ENCODE measurements at places on chromosomes 1 and 21.

GRCh38 chr1:83845437-83846071, 153.4 kb downstream of the TTLL7 start:
- DNase-seq, result no peak

DNA sequence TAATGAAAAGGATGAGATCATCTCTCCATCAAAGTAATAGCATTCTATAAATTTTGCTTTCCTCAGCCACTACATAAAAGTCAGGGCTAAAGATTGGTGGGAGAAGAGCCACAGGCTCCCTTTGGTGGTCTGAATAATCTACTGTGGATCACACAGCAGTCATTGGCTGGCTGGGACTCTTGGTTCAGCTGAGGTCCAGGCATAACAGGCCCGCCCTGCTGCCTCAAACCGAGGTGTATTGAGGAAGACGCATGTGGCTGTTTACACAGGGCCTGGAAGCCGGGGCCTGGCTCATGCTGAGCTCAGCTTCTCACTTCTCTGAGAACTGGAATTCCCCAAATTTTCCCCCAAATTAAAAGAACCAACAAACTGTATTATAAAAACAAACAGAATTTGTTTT, 139.2 kb downstream of the PTPRC start:
- peak; percentile 28 for DNase-seq

DNA sequence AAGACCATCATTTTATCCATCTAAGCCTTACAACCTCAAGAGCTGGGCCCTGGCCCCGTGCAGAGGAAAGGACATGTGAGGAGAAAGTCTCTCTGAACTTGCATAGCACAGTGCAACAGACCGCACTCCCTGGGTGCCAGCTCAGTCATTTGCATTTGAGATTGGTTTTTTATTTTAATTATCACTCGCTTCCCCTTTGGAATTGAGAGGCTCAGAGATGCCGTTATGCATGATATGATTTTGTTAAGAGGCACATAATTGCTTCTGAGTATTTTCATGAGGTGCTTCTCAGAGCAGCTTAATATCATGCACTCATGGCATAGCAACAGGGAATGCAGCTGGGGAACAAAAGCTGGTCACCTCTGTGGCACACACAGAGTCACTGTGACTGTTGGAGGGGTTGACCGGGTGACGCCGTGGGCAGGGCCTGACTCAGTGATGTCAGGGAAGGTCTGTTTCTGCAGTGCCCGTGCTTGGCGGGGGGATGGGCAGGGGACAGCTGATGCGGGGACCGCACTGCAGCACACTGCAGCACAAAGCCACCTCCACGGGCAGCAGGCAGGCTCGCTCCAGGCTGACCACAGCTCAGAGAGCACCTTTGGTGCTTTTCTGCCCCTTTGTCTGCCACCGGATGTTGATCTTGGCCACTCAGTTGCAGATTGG, 43.2 kb upstream of the VAMP3 start:
- DNase-seq, result no peak

DNA sequence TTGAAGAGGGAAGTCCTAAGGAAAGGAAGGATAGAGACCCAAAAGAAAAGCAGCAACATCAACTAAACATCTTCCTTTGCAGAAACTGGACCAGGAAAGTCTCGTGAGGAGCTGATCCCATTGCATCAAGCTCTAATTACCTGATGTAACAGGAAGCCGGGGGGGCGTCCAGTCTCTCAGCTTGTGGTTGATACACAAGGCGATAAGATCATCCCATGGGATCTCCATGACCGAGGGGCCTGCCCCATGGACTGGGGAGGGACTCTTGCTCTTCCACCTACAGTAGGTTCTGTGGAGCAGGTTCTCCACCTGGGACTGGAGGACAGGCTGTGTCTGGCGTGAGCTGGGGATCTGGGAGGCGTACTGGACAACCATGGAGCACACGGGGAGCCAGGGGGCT, 14.8 kb upstream of the LSS start:
- DNase-seq, result no peak

- DNase-seq, result no peak
Observed at GRCh38 chr1:12129624-12130023, 37.2 kb upstream of the TNFRSF1B start.

DNA sequence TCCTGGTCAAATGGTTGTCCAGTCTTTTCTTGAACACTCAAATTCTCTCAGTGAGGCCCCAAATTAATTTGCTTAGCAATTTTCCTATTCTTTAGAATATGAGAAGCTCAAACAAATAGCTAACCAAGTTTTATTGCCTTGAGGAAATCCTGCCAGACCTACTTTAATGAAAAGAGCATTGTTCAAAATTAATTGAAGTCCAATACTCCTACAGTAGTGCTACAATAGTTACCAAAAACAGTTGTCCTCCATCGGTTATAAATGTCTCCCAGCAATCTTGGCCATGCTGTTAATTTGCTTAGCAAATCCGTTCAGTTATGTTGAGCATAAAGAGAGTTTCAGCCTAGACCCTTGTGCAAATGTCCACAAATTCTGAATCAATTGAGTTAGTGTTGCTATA, 112.9 kb downstream of the MAB21L3 start:
- no peak for DNase-seq

DNA sequence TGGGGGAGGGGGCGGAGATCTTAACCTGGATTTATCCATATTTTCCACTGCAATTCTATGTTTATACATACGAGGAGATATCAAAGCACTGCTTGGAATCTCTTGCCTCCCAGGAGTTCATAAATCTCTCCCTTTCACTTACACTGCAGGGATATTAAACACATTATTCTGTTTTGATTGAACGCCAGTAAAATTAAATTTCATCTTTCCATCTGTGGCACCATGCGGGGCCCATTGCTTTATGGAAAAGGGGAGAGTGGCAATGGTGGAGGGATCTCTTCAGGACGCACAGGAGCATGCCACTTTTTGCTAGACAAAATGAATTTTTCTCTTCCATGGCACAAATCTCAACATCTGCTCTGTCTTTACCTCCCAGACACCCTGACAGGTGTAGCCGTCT, 648.0 kb upstream of the PLXNA2 start:
- DNase-seq, result no peak

DNA sequence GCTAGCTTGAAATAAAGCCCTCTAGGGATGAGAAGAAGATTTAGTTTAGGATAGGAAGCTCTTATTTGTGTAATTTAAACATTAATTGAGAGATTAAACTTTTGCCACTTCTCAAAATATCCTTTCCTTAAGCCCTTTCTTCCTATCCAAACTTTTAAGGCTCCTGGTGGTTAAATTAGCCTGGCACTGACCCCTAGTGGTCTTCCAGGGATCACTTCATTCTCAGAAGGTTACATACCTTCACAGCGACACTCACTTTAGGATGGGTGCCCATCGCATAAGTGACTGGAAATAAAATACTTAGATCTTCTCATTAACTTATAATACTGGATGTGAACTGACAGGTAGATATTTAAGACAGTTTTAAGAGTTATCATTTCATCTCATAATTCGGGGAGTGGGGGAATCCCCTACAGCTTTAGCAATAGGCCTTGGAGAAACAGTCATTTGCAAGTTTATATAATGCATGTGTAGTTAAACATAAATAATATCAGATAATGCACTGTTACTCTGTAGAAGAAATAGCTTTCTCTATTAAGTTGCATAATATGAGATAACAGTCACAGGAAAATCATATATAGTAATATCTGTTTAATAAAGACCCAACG, 7.4 kb downstream of the LHX9 start:
- peak; percentile 22 for DNase-seq

GRCh38 chr1:214566158-214567104, 15.0 kb upstream of the PTPN14 start:
- peak; percentile 36 for DNase-seq

GRCh38 chr1:70874063-70874462, 173.6 kb downstream of the PTGER3 start:
- no peak for DNase-seq

GRCh38 chr1:63817700-63818099, 43.9 kb downstream of the ROR1 start:
- no peak for DNase-seq
